Neuronal stem cell (in vitro differentiated cells): ENCODE measurements at places on chromosomes 7 and 10.
A peak's percentile ranks its signal among the peaks of the same experiment; 100 is the strongest.

DNA sequence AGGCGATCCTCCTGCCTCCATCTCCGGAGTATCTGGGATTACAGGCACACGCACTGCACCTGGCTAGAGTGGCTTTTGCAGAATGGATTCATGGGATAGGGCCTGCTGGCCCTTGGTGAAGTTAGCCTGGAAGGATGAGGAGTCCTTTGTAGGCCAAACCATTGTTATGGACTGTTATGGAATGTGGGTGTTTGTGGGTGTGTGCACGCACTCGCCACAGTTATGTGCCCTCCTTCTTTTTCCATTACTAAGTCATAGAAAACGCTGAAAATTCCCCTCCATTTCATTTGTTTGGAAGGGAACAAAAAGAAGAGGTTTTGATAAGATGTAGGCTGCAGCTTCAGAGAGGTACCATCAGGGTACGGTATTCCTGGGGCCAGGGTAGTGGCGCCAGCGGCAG lies 15.0 kb downstream of the ZNF862 start:
- no peak for DNase-seq

- DNase-seq, result no peak
Measured at GRCh38 chr10:37434091-37434490, 308.7 kb downstream of the ANKRD30A start.

- no peak for DNase-seq
Measured at GRCh38 chr10:84334811-84335210, 6.4 kb downstream of the CCSER2 start.

DNA sequence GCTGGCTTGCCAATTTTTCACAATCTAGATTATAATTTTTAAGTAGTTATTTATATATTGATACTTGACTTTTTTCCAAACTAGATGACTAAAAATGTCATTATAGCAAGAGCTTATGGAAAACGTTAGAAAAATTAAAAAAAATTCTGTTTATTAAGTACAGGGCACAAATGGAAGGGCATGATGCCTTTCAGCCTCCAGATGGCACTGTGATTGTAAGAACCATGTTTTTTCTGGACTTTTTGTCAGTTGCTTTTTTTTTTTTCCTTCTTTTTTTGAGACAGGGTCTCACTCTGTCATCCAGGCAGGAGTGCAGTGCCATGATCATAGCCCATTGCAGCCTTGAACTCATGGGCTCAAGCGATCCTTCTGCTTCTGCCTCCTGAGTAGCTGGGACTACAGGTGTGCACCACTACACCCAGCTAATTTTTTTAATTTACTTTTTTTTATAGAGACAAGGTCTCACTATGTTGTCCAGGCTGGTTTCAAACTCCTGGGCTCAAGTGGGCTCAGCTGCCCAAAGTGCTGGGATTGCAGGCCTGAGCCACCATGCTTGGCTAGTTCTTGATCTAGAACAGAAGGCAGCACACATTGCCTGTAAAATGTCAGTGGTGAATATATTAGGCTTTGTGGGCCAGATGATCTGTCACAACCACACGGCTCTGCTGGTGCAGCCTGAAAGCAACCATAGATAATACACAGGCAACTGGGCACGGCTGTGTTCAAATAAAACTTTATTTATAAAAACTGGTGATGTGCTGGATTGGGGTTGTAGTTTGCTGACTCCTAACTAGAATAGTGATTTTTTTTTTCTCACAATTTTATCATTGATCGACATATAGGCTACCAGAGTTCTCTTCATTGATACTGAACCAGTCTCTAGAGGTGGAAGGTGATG lies 27.4 kb downstream of the UCMA start:
- no peak for DNase-seq

GRCh38 chr7:78195281-78195680 lies 396.7 kb downstream of the PHTF2 start:
- DNase-seq, result no peak

GRCh38 chr7:8205537-8205936 lies 56.4 kb downstream of the ICA1 start:
- DNase-seq, result no peak

- DNase-seq, result peak; percentile 88
Measured at GRCh38 chr7:2499719-2500430, 19.7 kb upstream of the LFNG start.

DNA sequence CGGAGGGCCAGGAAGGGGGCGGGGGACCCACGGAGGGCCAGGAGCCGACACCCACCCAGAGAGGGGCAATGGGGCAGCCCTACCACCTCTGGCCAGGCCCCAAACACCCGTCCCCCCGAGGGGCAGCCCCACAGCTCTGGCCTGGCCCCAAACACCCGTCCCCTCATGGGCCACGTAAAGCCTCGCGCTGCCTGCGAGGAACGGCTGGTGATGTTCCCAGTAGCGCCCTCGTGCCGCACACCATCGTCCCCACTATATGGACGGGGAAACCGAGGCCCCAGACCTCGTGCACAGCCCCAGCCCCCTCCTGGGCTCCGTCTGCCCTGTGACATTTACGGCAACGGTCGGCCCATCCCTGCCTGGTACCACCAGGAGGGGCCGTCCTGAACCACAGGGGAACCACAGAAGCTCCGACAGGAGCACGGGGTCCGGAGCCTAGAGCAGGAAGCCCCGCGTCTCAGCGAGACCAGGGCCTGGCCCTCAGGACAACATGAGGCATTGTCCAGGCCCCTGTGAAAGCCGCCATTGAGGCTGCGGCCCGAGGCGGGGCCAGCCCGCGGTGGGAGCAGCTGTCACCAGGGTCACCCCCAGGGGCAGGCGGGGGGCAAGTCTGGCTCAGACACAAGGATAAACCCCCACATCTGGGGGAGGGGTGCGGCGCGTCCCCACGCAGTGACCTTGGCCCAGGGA lies 35.6 kb downstream of the GET4 start:
- no peak for DNase-seq

- no peak for DNase-seq
Measured at GRCh38 chr7:127905491-127906330, 125.5 kb downstream of the LRRC4 start.

DNA sequence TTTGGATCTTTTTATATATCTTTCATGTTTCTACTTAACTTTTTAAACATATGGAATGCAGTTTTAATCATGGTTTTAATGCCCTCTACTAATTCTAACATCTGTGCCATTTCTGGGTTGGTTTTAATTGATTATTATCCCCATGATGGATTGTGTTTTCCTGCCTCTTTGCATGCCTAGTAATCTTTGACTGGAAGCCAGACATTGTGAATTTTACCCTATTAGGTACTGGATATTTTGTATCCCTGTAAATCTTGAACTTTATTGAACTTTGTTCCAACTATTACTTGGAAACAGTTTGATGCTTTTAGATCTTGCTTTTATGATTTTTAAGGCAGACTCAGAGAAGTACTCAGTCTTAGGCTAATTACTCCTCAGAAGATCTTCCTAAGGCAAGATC lies 16.0 kb upstream of the RBM20 start:
- no peak for DNase-seq

- DNase-seq, result no peak
Measured at GRCh38 chr10:86284355-86285105, 82.1 kb downstream of the GRID1 start.

DNA sequence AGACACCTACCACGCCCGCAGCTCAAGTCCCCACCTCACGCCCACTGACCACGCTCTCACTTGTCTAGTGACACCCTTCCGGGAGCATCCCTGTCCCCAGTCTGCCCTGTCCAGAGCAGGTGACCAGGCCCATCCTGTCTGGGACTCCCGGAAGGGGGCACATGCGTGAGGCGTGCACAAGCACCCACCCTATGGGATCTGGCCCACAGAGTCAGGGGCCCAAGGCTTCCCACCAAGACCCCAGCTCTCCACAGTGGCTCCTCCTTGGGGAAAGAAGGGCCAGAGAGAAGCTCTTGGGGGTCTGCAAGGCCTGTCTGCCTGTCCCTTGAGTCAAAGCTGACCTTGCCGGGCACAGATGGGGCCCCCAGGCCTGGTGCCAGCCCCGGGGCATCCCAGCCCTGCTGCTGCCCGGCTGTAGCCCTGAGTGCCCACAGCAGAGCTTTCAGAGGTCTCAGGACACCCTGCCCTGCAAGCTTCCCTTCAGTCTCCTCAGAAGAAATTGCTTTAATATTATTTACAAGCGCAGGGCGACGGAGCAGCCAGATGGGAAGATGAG lies 195.0 kb downstream of the ELFN1 start:
- DNase-seq, result no peak

- no peak for DNase-seq
Measured at GRCh38 chr7:45036796-45037195, 36.8 kb downstream of the CCM2 start.

- DNase-seq, result no peak
Measured at GRCh38 chr10:59479426-59479825, 117.1 kb upstream of the FAM13C start.

DNA sequence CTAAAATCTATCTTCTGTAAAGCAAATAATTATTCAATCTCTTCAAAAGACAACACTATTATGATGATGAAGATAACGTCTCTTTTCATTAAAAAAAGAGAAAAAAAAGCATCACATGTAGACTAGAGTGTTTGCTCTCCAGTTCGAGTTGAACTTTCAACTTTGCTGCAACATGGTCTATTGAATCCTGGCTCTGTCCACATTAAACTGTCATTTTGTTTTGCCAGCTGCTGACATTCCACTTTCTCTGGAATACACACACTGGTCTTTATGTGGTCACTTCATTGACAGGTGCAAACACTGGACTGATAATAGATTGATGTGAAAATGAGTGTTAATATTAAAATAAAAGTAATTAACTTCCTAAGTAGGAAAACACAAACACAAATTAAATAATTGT lies 61.7 kb downstream of the PTF1A start:
- no peak for DNase-seq

GRCh38 chr7:151410405-151411390 lies 860 bp upstream of the WDR86 start:
- DNase-seq, result peak; percentile 51

DNA sequence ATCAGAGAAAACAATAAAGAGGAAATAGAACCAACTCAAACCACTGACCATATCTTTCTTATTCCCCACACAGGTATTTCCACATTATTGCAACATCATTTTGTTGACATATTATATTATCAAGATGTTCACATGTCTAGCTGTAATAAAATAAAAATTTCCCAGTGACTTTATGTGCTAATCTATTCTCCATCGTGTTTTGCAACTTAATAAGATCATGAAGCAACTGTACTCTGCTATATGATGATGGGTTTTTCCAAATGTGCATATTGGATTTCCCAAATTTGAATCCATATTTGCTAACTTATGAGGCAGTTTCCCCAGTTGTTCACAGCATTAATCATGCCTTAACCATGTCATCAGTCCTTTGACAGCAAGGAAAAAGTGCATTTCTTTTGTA lies 127.8 kb downstream of the ITGB8 start:
- no peak for DNase-seq

DNA sequence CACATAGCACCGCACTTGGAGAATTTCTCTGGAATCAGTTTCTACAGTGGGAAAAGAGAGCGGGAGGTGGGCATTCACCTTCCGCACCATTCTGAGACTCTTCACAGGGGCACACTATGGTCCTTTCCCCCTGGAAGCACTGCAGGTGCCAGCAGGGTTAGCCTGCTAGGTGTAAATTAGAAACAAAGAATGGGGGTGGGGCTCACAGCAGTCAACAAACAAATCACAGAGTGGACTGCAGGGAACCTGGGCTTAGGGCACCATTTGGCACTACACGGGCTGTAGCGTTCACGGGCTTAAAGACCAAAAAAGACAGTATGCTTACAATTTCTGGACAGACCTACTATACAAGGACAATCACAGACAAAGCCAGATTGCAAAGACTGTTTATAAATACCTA lies 8.0 kb upstream of the PKD1L1 start:
- DNase-seq, result no peak

DNA sequence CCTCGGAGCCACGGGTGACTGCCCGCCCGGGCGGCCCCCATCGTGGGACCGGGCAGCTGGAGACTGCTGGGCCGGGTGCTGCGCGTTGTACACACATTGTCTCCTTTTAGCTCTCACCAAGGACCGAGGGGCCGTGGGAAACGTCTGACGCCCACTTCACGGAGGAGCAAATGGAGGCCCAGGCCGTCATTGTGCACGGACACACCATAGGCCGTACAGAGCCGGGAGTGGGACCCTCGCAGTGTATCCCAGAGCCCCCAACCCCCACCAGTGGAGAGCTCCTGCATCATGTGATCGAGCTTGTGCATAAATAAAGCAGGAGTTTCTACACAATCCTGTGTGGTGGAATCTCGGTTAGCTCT lies 722 bp downstream of the DENND10 start:
- DNase-seq, result peak; percentile 24

- no peak for DNase-seq
Measured at GRCh38 chr10:94232711-94233383, 129.9 kb downstream of the NOC3L start.

DNA sequence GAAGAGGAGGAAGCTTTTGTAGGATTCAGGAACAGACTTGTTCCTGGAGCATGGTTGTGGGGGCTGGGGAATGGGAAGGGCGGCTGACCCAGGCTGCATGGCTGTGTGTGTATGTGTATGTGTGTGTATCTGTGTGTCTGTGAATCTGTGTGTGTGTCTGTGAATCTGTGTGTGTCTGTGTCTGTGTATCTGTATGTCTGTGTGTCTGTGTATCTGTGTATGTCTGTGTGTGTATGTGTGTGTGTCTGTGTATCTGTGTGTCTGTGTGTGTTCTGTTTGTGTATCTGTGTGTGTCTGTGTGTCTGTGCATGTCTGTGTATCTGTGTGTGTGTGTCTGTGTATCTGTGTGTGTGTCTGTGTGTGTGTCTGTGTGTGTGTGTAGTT lies 6.6 kb upstream of the STX1A start:
- DNase-seq, result no peak

- no peak for DNase-seq
Measured at GRCh38 chr7:96596120-96596826, 113.4 kb downstream of the SEM1 start.

DNA sequence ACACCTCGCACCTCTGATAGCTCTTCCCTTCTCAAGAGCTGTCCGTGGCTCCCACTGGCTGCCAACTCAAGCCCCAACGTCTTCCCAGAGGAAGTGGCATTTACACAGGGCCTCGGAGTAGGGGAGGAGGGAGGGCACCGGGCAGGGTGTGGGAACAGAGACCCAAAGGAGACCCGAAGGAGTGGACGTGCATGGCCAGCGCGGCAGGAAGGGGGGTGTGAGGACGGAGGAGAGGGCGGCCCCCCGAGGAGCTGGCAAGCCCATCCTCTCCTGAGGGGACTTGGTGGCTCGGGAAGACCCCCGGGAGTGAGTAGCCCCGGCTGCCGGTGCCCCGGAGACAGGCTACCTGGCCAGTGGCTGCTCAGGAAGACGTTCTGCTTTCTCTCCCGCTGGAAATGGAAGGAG lies 85.9 kb downstream of the FOXL3 start:
- DNase-seq, result no peak
